ENCODE measurements at places on chromosomes 5 and 9.

DNA sequence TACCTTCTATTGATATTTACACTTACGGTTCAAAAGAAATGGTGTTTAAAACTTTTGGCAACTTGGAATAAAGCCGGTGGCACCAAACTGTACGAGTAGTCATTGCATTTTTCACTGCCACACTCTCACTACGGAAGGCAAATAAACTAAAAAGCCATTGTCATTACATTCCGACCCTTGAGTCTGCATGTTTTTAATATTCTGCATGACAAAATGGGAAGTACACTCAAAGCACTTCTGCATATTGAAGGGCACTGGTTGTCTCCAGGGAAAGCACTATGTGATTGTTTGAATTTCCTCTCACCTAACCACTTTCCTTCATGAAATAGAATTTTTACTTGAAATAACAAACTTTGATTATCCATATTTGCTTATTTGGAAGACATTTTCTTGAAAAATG is 426.3 kb downstream of the CETN3 start:
- DNase-seq, result no peak

GRCh38 chr9:15529566-15530324 is 19.0 kb upstream of the PSIP1 start:
- no peak for DNase-seq

- DNase-seq, result no peak
Observed at GRCh38 chr9:37931592-37931991, 27.7 kb upstream of the SLC25A51 start.

- DNase-seq, result no peak
Observed at GRCh38 chr5:54013556-54014194, 296.7 kb downstream of the ARL15 start.

GRCh38 chr9:119284587-119285337 is 84.5 kb downstream of the BRINP1 start:
- DNase-seq, result no peak
